ENCODE measurements at places on chromosomes 1 and 21.

DNA sequence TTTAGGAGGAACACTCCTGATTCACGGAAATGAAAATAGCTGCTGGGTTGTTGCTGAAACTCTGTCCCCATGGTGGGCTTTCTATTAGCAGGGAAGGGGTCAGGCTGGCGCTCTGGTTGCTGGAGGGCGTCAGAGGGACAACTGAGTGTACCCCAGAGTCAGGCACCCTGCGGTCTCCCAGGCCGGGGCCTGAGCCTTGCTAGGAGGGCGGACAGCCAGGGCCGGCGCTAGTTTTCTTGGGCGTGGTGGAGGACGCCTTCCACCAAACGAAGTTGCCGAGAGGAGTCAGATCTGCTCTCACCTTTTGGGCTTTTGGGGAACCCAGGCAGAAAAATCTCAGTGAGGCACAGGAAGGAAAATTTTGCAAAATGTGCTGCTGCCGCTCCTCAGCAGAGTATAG is 54.8 kb downstream of the NGF start:
- DNase-seq = no peak

DNA sequence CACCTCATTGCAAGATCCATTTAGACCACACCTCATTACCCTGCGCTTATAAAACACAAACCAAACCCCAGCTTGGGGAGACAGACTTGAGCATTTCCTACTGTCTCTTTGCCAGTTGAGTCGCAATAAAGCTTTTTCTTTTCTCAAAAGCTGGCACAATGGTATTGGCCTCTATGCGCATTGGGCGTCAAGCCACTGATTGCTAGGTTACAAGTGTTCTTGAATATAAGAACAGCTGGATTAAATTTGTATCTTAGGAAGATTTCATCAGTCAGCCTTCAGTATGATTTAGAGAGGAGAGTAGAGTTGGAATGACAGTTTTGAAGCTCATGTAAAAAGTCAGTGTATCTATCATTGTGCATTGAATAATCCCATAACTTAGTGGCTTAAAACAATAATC is 84.9 kb upstream of the RAB4A start:
- no peak for DNase-seq

- no peak for DNase-seq
Measured at GRCh38 chr21:24628046-24628445, 979.2 kb downstream of the MRPL39 start.

GRCh38 chr1:181061891-181062835 is 26.3 kb upstream of the IER5 start:
- DNase-seq = no peak

DNA sequence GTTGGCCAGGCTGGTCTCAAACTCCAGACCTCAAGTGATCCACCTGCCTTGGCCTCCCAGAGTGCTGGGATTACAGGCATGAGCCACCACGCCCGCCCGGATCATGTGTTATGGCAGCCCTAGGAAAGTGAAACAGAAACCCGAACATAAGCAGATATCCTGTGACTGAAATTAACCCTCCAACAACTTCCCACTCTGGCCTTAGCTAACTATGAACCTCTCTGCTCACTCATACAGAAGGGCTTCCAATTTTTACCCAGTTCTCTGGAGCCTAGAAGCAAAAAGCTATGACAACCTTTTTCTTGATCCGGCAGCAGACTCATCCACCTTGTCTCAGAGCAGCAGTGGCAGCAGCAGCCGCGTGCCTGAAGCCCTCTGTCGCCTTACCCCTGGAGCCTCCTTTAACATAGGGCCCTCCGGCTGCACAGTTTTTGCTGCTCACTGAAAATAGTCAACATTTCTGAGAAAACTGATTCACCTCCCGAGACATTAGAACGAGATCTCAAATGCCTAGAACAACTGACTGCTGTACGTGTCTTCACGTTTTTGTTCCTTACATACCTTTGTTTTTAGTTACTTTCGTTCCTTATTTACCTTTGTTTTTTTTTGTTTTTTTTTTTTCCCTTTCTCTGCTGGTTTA is 9.3 kb downstream of the CBR1 start:
- no peak for DNase-seq

GRCh38 chr1:204709960-204710912 is 24.7 kb upstream of the LRRN2 start:
- no peak for DNase-seq

Measured in right renal cortex interstitium (tissue), 3 donors.